Left lung (tissue), 14 donors: ENCODE measurements at places on chromosomes 7 and 10.
A peak's percentile ranks its signal among the peaks of the same experiment; 100 is the strongest.

- DNase-seq, result no peak
Observed at GRCh38 chr7:15737601-15738000, 51.1 kb upstream of the MEOX2 start.

DNA sequence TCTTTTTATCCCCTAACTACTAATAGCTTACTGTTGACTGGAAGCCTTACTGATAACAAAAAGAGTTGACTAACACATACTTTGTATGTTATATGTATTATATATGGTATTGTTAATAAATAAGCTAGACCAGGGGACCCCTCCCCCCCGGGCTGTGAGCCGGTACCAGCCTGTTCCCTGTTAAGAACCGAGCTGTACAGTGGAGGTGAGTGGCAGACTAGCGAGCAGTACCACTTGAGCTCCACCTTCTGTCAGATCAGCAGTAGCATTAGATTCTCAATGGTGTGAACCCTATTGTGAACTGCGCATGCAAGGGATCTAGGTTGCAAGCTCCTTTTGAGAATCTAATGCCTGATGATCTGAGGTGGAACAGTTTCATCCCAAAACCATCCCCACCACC lies 377.0 kb downstream of the IPMK start:
- DNase-seq, result no peak

- DNase-seq, result no peak
Observed at GRCh38 chr7:133510326-133511055, 257.6 kb downstream of the EXOC4 start.

DNA sequence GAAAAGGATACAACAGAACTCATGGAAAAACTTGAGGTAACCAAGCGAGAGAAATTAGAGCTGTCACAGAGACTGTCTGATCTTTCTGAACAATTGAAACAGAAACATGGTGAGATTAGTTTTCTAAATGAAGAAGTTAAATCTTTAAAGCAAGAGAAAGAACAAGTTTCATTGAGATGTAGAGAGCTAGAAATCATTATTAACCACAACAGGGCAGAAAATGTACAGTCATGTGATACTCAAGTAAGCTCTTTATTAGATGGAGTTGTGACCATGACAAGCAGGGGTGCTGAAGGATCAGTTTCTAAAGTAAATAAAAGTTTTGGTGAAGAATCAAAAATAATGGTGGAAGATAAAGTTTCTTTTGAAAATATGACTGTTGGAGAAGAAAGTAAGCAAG lies 62.1 kb downstream of the AKAP9 start:
- DNase-seq, result no peak

GRCh38 chr7:101819183-101819582 lies 1.8 kb downstream of the CUX1 start:
- no peak for DNase-seq

DNA sequence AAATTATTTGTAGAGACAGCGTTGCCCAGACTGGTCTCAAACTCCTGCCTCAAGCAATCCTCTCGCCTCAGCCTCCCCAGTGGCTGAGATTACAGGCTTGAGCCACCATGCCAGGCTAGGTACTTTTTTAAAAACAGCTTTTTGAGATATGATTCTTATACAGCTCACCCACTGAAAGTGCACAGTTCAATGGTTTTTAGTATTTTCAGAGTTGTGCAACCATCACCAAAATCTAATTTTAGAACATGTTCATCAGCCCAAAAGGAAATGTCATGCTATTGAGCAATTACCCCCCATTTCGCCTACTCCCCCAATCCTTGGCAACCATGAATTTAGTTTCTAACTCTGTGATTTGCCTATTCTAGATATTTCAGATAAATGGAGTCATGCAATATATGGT lies 73.7 kb downstream of the EVX1 start:
- DNase-seq, result no peak

GRCh38 chr7:3197567-3198213 lies 103.4 kb upstream of the SDK1 start:
- no peak for DNase-seq

DNA sequence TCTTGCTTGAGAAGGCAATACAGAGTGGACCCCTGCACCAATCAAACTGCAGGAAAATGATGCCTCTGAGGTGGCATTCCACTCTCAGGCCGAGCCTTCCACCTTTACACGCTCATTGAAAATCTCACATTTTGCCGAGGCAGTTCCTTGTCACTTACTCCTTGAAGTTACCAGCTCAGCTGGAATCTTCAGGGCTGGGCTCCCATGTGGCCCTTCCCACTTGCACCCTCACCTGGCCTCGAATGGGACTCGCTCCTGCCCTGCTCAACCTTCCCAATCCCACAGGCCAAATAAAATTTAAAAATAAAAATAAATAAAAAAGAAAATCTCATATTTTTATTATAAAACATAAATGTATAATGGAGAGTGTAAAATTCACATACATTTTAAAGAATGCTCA lies 790.7 kb upstream of the COBL start:
- DNase-seq, result no peak

- no peak for DNase-seq
Observed at GRCh38 chr7:18902892-18903291, 214.5 kb downstream of the TWIST1 start.

DNA sequence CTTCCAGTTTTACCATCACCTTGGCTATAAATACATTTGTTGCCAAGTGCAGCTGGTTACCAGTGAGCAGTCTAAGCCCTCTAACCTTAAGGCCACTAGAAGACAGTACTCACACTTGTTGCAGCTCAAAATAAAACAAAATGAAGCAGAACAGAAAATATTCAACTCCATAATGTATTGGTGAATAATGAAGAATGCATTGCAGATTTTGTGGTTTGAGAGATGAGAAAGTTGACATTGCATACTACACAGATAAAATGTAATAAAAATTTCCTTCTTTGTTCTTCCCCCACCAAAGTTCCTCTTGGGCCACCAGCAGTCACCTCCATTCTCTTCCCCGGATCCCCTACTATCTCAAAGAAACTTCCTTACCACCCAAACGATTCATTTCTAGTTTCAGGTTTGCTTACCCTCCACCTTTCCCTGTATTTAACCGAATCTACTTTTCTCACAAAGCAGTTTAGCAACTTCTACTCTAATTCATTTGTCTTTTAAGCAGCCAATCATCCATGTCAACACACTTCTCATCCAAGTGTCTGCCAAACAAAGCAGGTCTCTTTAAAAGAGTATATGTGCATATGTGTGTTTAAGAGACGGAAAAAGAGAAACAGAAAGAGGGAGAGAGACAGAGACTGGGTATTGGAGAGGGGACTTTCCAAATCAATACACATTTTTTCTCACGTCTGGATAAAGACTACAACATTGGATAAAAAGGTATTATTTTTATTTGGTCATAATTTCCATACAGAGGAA lies 35.7 kb upstream of the PRPS1L1 start:
- no peak for DNase-seq

DNA sequence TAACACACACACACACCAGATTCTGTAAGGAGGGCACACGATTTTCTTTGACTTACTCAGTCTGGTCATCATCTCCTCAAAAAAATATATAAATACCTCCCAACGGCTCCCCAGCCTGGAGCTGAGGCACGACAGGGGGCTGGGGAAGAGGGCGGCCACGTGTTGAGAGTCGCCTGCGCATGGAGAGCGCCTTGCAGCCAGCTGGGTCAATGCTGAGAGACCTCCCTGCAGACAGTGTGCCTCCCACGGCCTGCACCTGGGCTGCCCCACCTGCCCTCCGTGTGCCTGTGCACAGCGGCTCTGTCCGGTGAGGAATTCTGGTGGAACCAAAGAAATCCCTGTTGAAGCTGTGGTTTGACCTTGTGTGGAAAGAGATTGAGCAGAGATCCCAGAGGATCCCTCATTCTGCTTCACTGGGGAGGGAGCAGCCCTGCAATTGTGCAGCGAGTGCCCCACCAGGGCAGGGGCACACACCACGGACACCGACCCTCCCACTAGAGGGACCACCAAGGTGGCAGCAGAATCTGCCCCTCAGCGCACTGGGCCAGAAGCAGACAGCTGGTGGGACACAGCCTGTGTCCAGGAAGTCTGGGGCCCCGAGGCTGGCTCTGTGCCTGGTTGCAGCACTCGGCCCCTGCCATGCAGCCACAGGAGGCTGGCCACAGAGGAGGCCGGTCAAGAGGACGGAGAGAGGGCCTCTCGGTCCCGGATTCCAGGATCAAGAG lies 150.5 kb upstream of the PPP2R2D start:
- DNase-seq, result no peak

DNA sequence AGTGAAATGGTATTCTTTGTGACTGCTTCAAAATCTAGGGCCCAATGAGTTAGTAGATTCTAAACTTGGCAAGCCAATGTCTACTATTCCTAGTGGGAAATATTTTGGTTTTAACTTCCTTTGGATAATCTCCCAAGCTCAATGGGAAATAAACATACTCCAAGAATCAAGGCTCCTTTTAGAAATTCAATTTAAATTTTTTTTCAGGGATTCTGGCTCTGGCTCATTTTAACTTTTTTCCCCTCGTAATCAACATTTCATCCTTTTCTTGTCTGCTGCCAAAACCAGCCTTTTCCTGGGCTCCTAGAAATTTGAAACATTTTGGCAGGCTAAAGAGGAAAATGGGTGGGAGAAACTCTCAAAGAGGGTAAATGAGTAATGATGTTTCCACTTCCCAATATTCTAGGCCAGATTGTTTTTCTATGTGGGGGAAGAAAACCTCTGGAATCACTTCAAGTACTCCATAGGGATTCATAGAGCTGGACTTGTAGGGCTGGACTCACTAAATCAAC lies 85.6 kb upstream of the AGR3 start:
- DNase-seq, result no peak

DNA sequence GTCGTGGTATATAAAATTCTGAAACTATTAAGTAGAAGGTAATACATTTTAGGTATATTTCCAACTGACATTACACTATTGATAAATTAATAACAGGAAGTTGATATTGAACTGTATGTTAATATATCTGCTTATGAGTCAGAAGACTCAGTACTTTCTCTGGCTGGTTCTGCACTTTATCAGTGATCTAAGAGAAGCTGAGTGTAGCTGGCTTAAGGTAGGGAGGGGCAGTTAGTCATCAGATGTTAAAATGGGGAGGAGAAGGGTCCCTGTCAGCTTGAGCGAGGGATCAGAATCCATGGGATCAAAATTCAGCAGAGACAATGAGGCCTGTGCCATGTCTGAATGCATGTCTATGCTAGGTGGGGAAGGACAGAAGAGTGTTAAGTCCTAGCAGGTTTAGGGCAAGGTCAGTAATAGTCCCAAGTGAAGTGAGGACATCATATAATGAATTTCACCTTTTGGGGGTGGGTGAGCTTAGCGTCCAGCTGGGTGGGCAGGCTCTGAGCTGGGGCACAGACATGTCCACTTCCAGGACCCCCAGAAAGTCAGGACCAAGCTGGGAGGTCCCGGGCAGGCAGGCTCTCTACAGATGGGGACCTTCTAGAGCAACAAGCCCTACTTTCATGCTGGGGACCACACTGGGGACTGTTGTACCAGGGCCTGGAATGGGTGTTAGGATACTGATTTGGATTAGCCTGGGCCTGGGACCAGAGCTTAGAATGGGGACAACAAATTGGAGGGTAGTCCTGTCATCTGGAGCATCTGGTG lies 82.9 kb downstream of the WDFY4 start:
- DNase-seq, result no peak

- peak; percentile 70 for DNase-seq
Observed at GRCh38 chr10:133140417-133141143, 19.4 kb upstream of the KNDC1 start.

GRCh38 chr10:31456468-31456867 lies 137.5 kb downstream of the ZEB1 start:
- DNase-seq, result no peak

GRCh38 chr7:143892527-143893300 lies 9.3 kb downstream of the TCAF1 start:
- no peak for DNase-seq

DNA sequence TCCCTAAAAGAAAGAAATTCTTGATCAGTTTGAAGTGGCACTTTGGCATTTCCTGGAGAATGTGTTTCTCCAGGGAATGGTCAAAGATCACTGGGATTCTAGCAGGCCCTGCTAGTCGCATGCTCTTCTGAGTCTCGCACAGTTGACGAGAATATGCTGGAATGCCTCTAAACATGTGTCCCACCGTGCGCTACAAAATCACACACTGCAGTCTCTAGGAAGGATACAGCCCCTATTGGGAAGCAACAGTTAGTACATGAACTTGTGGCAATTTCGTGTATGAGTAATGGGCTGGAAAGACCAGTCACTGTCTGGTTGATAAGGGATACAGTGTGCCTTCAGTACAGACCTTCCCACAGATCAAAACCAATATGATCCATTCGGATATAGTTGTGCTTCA lies 257.9 kb downstream of the PRPF18 start:
- no peak for DNase-seq

DNA sequence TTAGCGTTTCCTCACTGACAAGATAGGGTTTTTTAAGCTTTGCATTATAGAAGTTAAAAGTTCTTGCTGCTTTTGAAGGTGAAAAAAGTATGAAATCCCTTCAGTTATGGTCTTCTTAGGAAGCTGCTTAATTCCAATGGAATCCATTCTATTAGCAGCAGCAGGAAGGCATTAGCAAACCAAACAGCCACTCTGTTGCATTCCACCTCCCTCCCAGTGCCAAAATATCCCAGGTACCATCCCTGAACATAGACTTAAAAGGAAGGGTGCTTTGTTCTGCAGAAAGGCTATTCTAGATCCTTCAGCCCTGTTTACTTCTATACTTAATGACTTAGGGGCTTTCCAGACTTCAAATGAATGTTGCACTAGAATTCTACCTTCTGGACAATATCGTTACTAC lies 23.8 kb downstream of the ENO4 start:
- DNase-seq, result no peak

- DNase-seq, result no peak
Observed at GRCh38 chr7:6015917-6016652, 7.0 kb downstream of the AIMP2 start.

DNA sequence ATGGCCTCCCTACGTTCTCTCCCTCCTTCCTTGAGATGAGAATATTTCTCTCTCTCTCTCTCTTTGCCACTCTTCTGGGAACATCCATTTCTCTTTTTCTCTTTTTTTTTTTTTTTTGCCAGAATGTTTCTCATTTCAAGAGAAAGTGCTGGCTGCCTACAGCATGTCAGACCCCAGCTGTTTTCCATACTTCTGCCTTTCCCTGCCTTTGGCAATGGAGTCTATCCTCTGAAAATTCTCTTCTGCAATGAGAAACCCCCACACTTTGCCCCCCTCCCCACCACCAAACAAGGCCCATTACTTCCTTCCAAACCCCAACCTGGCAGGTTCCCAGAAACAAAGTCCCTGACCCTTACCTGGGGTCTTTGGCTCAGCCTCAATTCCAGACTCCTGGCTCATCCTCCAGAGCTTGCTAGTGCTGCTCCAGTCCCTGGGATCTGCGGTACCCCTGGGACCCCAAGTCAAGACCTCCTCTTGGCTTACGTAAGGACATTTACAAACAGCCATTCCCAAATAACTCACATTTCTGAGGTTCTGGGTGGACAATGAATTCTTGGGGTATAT lies 17.4 kb upstream of the CCL26 start:
- DNase-seq, result peak; percentile 33
